Activated CD4-positive, alpha-beta T cell treated with anti-CD3 and anti-CD28 coated beads, Interleukin-2, amount 50 U/mL, for 4 hours (primary cell): ENCODE measurements at places on chromosomes 16 and 17.

DNA sequence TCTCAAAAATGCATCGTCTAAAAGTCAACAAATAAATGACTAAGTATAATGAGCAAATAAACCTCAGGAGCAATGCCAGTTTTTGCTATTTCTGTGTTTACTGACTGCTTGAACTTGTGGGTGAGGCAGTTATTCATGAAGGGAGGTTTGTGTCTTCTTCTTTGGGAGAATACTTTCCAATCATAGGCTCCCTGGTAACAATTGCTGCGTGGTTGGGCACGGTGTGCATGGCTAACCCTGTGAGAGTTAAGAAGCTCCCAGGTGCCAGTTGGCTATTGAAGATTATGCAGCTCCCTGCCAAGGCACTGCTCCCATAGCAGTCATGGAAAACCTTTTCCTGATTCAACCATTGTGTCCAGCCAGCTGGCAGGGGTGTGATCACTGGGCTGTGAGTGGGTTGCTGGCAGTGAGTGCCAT, 775.9 kb upstream of the GOT2 start:
- DNase-seq: no peak

DNA sequence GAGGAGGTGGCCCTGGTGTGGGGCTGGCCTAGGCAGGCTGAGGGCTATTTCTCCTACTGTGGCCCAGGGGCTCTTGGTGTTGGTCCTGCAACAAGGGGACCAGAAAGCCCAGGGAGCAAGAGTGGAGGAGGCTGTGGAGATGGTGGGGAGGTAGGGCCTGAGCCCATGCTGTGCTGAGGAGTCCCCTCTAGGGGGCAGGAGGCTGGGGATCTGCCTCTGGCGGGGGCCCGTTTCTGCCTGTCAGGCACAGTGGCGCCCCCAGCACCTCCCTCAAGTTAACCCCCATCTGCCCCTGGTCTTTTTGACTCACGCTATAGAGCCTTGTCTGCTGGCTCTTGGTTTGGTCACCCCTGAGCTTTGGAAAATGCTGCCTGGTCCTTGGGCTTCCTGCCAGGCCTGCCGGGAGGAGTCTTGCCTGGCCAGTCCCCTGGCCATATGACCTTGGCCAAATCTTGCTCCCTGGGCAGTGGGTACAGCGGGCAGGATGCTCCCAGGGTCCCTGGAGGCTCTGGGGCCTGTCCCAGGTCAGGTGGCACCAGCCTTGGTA, 5.9 kb downstream of the BAIAP2 start:
- DNase-seq: no peak

GRCh38 chr17:55524440-55525220, 13.4 kb upstream of the SMIM36 start:
- no peak for DNase-seq

DNA sequence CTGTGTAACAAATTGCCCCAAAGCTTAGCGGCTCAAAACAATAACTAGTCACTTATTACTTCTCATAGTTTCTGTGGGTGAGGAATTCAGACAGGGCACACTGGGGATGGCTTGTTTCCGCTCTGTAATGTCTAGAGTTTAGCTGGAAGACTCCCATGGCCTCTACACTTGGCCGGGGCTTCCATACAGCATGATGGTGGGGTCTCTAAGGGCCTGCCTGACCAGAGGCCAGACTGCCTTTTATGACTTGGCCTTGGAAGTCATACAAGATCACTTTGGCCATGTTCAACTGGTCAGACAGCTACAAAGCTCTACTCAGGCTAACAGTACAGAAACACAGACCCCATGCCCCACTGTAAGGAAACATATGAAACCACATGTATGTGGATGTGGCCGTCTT, 8.2 kb downstream of the GLP2R start:
- DNase-seq: no peak

- DNase-seq: no peak
These were observed 119.2 kb downstream of the METRNL start for GRCh38 chr17:83198366-83199341.
